ENCODE measurements at places on chromosomes 3 and 15.

- no peak for DNase-seq
Measured at GRCh38 chr15:75799190-75799589, 44.1 kb upstream of the UBE2Q2 start.

DNA sequence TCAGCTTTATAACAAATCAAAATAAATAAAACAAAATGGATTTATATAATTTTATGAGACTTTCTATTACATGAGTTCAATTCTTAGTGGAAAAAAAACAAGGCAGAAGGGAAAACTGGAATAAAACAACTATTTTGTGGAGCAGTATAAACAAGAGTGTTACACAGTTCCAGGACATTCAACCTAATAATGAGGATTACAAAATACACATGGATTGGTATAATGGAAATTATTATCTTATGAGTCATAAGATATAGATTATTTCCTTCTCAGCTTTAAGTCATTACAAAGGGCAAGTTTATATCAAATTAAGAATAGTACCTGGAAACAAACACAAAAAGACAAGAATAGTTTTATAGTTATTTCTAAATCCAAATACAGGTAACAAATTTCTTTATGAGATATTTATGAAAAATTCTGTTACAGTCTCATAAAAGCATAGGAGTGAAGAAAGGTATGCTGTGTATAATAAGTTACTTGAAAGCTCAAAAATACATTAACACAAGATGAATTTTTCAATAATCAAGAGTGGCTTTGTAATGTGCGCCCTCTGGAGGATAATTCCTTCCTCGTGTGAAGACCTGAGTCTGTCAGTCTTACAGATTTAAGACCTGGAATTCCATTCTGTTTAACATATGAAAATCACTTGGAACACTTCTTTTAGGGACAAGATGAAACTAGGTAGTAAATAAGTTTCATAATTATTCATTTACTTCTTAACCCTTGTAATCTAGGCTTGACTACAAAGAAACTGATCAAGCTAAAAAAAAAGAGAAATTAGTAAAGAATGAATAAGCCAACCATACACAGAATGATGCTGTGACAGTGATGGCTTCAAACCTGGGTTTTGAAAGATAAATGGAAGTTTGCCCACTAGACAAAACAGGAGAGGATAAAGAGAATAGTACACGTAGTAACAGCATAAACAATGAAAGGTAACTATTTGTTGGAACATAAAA is 9.5 kb downstream of the COPS2 start:
- DNase-seq: peak; percentile 75

GRCh38 chr15:83413054-83413719 is 34.0 kb upstream of the SH3GL3 start:
- no peak for DNase-seq

- no peak for DNase-seq
Measured at GRCh38 chr3:119657887-119658702, 2.3 kb downstream of the POPDC2 start.

- peak; percentile 35 for DNase-seq
Measured at GRCh38 chr3:124467980-124468902, 262.0 kb upstream of the UMPS start.

GRCh38 chr3:34582055-34582454 is 783.6 kb downstream of the PDCD6IP start:
- DNase-seq: no peak

- peak; percentile 98 for DNase-seq
Measured at GRCh38 chr3:10468613-10469354, 36.6 kb downstream of the ATP2B2 start.

GRCh38 chr3:187572441-187572840 is 97.8 kb downstream of the SST start:
- no peak for DNase-seq

- no peak for DNase-seq
Measured at GRCh38 chr3:188205992-188206416, 52.0 kb downstream of the LPP start.

DNA sequence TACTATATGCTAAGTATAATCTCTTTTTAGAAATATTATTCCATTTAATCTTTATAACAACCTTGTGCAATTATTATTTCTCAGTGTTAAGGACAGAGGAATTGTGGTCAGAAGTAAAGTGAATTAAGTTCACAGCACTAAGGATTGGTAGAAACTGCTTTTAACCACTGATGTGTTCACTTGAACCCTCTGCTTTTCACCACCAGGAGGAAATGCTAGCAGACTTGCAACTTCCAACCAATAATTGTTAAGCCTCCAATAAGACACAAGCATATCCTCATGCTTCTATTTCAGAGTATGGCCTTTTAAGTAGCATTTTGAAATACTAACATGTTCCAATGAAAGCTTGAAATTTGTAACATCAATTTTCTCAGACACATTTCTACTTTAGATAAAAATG is 527.4 kb downstream of the SI start:
- DNase-seq: no peak

DNA sequence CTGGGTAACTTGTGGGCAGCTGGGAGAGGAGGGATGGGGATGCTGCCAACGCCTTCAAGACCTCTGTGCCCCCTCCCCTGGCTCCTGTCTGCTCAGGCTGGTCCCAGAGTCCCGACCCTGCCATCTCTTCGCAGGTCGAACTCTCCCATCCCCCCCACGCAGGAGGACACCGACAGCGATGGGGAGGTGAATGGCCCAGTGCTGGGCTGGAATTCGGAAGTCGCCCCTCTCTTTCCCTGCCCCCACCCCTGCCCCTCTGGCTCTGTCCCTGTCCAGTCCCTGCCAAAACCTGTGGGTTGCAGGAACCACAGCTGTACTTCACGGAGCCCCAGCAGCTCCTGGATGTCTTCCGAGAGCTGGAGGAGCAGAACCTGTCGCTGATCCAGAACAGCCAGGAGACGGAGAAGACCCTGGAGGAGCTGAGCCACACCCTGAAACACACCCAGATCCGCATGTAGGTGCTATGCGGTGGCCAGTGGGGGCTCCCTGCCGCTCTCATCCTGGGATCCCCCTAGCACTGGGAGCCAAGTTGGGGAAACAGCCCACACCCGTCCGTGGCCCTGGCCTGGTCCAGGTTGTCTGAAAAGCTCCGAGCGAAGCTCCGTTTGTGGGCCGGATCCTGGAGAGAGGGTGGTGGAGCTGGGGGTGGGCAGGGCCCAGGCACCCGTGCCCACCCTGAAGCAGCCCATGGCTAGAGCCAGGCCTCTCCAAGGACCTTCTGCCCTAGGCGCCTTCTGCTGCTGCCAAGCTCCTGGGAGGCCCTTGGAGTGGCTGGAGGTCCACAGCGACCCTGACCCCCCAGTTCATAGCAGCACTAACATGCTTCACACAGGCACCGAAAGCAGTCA is 28.7 kb downstream of the CFAP100 start:
- DNase-seq: no peak

DNA sequence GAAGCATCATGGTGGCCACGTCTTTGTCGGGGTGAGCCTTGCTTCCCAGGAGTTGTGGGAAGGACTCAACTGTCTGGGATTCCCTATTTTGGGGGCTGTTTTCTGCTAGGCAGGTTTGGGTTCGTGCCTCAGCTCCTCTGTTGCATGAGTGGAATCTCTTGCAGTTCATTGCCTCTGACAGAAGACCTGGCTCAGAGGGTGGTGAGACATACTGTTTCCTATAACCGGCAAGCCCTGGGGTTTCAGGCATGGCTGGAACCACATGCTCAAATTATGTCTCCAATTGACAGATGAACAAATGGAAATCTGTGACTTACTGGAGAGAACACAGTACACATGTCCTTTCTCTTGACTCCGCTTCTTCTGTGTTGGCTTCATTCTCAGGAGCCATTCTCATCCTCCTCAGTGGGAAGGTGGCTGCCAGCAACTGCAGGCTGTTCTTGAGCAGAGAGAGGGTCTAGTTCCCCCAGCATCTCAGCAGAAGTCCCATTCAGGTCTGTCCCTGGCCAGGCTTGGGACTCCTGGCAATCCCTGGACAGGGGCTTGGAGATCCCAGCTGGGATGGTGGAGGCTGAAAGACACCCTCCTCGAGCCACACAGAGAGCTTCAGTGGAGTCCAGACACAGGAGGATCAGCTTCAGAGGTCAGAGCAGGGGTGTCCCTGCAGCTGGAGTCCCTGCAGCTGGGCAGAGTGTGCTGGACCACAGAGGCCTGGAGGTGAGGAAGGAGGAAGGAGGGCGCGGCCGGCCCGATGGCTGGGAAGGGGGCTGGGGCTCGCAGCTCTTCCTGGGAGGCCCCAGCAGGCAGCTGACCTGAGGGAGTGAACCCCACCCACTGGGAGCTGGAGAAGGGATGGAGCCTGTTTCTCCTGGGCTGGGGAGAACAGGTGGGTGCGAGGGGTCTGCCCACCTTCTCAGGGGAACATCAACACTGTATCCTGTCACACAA is 97.6 kb downstream of the LSM3 start:
- no peak for DNase-seq

DNA sequence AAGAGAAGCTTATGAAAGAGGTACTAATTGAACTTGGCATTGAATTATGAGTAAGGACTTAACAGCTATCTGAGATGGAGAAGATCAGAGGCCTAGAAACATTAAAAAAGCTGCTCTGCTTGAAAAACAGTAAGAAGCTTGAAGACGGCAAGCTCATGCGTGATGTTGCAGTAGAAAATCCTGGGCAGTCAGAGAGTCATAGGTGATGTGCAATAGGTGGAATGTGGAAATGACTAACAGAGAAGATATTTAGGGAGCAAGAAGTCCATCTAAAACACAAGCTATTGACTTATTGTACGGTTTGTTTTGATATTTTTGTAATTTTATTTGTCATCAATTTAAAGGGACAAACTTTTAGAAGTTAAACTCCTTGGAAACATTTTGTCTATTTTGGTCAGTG is 1101.4 kb downstream of the ROBO2 start:
- no peak for DNase-seq

- no peak for DNase-seq
Measured at GRCh38 chr15:96207377-96208006, 123.0 kb upstream of the NR2F2 start.

DNA sequence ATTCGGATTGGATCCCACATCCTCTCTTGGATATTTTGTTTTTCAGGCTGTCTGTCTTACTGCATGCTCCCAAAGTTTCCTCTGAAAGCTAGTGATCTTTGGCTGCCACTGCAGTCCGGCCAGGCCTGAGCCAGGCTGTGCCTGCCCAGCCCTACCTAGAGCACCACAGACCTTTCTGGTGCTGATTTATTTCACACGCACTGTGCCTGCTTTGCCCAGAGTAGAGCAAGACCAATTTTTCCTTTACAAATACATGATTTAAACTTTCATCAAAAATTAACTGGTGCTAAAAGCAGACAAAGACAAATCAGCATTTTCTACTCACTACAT is 28.0 kb upstream of the NDUFB4 start:
- no peak for DNase-seq

DNA sequence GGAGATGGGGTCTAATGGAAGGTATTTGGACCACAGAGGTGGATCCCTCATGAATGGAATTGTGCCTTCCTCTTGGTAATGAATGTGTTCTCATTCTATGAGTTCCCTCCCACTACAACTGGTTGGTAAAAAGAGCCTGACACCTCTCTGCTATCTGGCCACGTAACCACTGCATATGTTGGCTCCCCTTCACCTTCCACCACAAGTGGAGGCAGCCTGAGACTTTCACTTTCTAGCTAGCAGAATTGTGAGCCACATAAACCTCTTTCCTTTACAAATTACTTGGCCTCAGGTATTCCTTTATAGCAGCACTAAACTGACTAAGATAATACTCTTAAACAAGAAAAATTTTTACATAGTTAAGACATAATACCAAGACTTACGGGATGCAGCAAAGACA is 155.3 kb downstream of the NR1I2 start:
- DNase-seq: no peak

DNA sequence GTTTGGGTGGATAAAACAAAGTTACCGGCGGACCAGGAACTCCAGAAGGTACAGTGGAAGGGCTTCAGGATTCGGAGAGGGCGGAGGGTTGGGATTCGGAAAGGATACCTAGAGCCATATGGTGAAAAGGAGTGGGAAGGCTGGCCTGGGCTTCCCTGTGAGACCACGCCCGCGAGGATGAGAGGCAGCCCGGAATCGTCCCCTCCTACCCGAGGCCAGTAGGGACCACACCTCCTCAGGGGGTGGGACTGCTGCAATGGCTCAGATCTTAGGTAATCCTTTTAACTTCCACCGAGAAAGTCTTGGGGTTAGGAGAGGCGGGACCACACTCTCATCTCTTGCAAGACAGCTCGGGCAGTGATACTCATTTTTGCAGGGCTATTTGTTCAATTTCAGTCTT is 511.3 kb downstream of the OCA2 start:
- DNase-seq: no peak

GRCh38 chr3:56868706-56869105 is 67.0 kb upstream of the ARHGEF3 start:
- DNase-seq: no peak

- no peak for DNase-seq
Measured at GRCh38 chr3:71936681-71937080, 151.7 kb upstream of the PROK2 start.

DNA sequence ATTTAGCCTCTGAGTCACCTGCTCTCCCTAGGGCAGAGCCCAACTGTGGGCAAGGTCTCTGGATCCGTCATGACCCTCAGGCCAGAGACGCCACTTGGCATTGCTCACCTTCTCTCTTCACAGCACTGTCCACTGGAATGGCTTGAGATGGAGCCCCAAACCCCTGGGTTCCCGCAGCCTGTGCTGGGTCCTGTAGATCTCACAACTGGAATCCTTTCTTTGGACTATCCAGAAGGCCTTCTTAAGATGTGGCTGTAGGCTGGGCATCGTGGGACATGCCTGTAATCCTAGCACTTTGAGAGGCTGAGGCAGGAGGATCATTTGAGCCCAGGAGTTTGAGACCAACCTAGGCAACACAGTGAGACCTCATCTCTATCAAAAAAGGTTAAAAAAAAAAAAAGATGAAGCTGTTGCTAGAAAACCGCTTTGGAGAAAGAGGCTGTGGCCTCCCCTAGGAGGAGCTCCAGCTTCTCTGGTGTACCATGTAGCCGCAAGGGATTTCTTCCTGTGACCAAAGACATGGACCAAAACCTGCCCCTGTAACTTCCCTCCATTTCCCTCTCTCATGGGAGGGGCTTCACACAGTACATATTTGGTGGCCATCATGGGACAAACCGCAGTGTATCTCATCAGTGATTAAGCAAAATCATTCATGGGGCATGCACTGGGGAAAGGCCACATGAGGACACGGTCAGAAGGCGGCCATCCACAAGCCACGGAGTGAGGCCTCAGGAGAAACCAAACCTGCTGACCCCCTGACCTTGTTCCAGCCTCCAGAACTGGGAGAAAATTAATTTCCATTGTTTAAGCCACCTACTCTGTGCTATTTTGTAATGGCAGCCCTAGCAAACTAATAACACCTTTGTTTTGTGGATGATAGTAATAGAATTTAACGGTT is 23.3 kb upstream of the BUB1B start:
- no peak for DNase-seq

- no peak for DNase-seq
Measured at GRCh38 chr3:85068911-85069310, 110.1 kb downstream of the CADM2 start.

GRCh38 chr3:60277361-60277800 is 973.9 kb downstream of the FHIT start:
- no peak for DNase-seq

- no peak for DNase-seq
Measured at GRCh38 chr3:155387571-155387970, 94.1 kb upstream of the STRIT1 start.

- DNase-seq: no peak
Measured at GRCh38 chr3:155984791-155985417, 114.5 kb downstream of the GMPS start.

Measured in G401 (cell line).